ENCODE measurements at places on chromosomes 7 and 10.

GRCh38 chr7:130649004-130649790 is 19.4 kb downstream of the COPG2 start:
- DNase-seq: no peak

DNA sequence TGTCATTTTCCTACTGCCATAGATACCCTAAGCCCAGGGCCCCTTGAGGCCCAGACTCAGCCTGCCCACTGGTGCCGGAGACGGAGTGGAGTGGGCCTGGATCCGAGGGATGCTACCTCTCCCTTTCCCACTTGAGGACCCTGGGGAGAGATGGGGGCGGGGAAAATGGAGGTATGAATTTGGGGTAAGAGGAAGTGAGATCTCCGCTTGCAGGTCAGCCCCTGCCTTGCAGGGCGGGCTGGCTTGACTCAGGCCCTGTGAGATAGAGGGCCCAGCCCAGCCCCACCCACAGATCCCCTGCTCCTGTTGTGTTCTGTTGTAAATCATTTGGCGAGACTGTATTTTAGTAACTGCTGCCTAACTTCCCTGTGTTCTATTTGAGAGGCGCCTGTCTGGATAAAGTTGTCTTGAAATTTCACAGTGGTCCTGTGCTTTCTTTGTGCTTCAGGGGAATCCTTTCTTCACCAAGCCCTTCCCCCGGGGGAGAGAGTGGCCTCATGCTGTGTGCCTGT is 13.2 kb downstream of the YKT6 start:
- no peak for DNase-seq

- no peak for DNase-seq
Measured at GRCh38 chr10:88557658-88558057, 25.5 kb downstream of the RNLS start.

DNA sequence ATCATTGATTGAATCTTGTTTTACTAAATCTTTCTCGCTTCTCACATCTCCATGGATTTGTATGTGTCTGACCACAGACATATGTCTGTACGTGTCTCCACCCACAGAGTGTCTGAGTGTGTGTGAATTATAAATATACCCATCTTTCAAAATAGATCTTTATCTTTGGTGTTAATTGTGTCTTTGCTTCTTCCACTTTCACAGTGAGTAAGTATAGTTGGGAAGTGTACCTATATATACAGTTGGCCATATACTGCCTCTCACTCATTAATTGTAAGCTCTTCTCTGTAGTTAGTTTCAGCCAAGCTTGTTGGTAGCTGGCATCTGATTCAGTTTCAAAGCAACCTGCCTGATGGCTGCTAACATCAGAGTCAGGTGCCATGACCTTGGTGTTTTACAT is 18.4 kb downstream of the EEPD1 start:
- no peak for DNase-seq

DNA sequence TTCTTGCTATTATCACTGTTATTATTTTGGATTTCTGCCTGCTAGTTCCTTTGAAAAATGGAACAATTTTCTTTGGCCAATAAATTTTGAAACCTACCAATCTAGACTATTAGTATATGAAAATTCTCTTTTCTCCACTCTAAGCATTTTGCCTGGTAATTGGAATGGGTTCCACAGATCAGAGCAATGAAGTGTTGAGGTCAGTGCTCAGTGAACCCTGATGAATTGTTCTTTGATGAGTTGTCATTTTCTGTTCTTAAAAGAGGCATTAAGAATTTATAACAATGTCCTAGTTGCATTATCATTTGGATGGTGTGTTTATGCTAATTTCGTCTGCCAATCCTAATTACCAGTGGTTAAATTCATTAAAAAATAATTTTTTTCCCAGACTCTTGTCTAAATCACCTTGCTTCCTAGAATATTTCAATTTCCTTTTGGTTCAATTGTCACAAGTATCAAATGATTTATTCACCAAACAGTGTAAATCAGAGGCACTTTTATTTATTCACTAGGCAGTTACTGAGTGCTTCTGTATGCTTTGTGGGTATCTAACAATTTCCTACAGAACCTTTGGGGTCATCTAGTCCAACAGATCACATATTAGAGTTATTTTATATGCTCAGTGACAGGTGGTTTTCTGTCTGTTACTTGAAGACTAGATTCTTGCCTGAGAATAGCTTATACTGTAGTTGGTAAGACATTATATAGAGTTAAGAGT is 239.0 kb downstream of the DNAJB9 start:
- DNase-seq: no peak

- DNase-seq: peak; percentile 85
Measured at GRCh38 chr10:72328045-72328828, 26.5 kb downstream of the DNAJB12 start.

DNA sequence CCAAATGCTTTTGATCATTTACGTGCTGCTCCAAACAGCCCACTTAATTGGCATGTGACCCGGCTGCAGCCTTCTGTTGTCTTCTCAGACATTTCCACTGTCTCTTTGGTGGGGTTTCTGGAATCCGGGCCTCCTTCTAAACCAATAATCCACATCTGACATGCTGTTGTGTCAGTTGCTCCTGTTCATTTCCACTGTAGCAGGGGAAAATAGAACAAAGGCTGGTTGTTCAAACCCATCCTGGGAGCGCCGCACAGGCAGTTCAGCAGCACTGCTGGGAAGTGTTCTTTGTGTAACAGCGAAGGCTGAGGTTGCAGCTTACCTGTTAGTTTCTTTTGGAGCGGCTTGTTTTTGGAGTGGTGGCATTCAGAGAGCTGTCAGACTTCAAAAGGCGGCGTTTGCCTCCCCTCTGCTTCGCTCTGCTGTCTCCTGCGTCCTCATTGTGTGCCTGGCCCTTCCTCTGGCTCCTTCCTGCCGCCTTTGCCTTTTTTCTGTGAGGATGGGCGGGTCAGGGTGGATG is 149.4 kb downstream of the SNX10 start:
- no peak for DNase-seq

DNA sequence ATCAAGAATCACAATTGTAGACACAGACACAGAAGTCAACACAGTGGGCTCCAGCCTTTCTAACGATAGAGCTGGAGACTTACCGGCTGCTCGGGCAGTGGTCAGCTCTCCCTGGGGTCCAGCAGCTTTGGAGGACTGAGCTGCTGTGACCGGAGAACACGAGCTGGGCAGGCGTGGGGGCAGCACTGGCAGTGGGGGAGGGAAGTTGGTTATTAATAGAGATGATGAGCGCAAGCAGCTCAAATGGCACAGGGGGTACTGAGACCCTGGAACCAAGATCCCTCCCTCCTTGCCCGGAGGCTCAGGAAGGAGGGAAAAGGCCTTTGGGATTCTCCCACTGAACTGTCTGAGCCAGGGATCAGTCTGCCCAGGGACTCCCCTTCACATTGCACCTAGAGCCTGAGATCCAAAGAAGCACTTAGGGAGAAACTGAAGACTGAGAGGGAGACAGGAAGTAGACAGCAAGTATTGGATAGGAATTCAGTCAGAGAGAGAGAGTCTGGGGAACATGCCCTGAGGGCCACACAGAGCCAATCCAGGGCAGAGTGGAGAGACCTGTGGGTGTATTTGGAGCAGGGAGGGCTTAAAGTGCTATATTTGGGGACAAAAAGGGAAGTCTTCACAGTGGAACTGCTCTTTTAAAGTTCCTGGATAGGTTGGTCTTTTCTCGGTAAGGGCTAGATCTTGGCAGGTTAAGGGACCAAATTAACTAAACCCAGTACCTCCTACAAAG is at the start of gene MYOZ1:
TSS of gene MYOZ1 (minus strand) at position 147 of the 733 bp plus-strand sequence. CDS start 1,457 bp downstream, outside the sequence.
- no peak for DNase-seq

DNA sequence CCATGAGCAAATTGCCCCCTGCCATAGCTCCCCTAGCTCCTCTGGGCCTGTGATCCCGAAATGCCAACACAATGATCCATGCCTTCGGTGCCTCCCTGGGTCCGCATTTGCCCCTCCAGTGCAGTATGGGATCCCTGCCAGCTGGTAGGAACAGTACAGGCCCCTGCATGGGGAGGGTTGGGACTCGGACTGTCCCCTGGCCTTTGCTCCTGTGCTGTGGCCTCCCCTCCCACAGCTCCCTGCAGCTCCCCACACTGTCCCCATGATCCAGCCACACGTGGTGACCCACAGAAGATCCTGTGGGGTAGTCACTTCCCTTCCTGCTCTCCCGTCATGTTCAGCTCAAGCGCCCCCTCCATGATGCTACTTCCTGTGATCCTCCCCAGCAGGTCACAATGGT is 140.3 kb downstream of the MAPK8 start:
- peak; percentile 28 for DNase-seq

DNA sequence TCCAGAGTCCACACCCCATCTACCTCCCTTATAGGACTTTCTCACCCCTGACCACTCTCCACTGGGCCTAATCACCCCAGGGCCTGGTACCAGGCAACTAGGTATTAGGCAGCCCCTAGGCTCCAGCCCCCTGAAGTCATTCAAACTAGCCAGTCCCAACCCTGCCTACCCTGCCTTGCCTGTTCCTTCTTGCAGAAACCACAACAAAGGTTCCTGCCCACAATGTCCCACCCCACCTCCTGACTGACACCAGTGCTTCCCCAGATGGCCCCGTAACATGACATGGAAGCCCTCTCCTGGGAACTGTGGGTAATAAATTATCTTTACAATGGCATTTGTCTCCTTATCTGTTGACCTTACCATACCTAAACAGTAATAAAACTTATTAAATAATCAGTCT is 100.6 kb upstream of the PDE1C start:
- no peak for DNase-seq

- peak; percentile 86 for DNase-seq
Measured at GRCh38 chr7:74094224-74095101, 10.9 kb downstream of the LIMK1 start.

GRCh38 chr10:89029785-89030437 is 39.3 kb downstream of the FAS start:
- peak; percentile 85 for DNase-seq

DNA sequence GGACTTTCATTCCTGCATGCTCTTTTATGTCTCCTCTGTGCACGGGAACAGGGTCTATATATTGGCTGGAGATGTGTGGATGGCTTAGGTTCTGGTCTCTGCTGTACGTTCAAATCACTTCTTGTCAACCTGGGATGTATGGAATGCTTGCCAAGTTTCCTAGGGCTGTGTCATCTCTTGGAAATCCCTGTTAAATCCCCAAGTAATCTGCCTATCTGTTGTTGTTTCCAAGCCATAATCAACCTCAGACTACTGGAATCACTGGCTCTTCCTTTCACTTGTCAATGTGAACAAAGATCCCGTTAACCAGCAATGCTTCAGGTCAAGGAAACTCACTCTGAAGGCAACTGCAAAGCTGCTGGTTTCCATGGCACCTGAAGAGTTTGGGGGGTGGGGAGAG is 93.3 kb upstream of the FAM171A1 start:
- DNase-seq: no peak

GRCh38 chr10:102408728-102409603 is 9.6 kb downstream of the PSD start:
- peak; percentile 87 for DNase-seq

- no peak for DNase-seq
Measured at GRCh38 chr10:13448216-13448615, 80.6 kb downstream of the BEND7 start.

GRCh38 chr7:74417419-74417971 is 36.2 kb upstream of the GTF2IRD1 start:
- peak; percentile 84 for DNase-seq

DNA sequence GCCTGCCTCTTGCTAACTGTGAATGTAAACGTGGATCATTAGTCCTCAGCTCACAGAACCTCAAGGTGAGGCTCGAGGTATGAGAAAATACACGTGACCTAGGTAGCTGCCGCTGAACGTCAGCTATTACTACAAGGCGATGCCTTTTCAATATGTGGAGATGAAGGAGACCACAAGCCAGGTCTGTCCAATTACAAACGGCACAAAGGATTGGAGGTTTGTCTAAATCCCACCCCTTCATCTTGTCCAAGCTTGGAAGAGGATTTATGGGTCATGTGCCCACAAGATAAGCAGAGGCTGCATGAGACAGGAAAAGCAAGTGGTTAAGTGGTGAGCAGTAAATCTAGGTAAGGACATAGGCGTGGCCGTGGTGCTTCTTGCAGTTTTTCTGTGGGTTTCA is 3.4 kb downstream of the H2BK1 start:
- no peak for DNase-seq

DNA sequence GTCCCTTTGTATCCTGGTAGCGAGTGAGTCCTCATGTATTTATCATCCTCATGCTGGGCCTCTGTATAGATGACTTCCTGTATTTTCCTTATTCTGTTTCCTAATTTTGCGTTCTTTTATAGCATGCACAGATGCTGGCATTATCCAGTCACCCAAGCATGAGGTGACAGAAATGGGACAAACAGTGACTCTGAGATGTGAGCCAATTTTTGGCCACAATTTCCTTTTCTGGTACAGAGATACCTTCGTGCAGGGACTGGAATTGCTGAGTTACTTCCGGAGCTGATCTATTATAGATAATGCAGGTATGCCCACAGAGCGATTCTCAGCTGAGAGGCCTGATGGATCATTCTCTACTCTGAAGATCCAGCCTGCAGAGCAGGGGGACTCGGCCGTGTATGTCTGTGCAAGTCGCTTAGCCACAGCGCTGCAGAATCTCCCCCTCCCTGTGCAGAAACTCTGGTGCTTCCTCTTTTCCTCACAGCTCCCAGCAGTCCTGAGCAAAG is 183.1 kb upstream of the PRSS58 start:
- DNase-seq: no peak

DNA sequence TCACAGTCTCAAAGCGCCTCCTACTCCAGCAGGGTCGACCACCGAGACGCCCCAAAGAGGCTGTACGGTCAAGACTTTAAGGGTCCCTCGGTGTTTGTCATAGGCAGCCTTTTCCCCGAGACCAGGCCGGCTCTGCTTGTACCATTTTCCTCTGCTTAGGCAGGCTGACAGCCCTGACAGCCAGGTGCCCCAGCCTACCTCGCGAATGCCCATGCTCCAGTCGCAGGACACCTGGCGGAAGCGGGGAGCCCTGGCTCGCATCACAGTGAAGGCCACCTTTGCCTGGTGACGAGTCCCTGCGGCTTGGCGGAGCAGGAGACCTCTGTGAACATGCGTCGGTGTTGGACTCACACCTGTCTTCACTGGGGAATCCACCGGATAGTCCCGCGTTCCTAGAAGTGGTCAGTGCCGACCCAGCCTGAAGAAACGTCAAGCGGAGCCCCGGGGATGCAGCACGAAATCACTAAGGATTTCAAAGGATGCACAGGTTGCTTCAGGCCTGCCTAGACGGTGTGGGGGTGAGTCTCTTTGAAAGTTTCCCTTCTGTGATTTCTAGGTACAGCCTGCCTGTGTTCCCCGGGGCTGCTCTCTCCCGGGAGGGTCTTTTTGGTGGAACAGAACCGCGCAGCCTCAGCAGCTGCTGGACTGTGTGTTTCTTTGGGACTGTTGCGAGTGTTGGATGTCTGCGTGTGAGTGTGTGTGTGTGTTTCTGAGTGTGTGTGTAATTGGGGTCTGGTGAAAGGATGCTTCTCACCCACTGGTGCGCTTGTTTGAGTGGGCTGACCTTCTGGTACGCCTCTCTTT is 30.5 kb upstream of the ZNF273 start:
- DNase-seq: no peak

GRCh38 chr7:103658055-103659005 is 212.3 kb upstream of the SLC26A5 start:
- no peak for DNase-seq

- DNase-seq: no peak
Measured at GRCh38 chr7:46486256-46487206, 565.5 kb upstream of the IGFBP3 start.
